Frontal cortex (tissue), 4 donors: ENCODE measurements at places on chromosomes 16 and 17.
A peak's percentile ranks its signal among the peaks of the same experiment; 100 is the strongest.

- no peak for DNase-seq
Measured at GRCh38 chr17:78132084-78132676, 1.6 kb downstream of the TMC8 start.

- no peak for DNase-seq
Measured at GRCh38 chr17:30388321-30389179, 9.8 kb downstream of the CPD start.

DNA sequence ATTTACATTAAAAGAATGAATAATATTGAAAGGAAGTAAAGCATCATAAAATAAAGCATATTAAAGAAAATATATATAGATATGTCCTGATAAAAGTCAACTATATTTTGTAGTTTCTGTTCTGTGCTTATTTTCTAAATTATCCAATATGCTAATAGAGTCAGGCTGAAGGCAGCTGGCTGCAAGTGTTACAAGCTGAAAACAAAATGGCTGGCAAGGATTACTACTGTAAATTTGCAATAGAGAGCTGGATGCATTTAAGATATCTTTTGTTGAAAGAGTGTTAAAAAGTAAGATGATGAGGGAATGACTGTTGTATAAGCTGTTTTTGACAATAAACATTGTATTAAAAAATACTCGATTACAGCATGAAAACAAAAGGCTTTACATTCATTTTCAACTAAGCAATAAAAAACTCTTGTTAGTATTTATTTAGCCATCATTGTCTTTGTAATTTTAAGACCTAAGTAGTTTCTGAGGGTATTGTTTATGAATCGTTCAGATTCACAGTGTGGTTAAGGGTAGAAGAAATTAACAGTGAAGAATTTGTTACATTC, 76.3 kb downstream of the TANC2 start:
- no peak for DNase-seq

- DNase-seq: no peak
Measured at GRCh38 chr16:8704098-8704497, 29.7 kb downstream of the ABAT start.

- no peak for DNase-seq
Measured at GRCh38 chr16:9139965-9140364, 48.5 kb downstream of the HAPSTR1 start.

- DNase-seq: peak; percentile 65
Measured at GRCh38 chr17:35766903-35767510, 6.3 kb downstream of the C17orf50 start.

GRCh38 chr16:31458073-31458843, 1.0 kb upstream of the ARMC5 start:
- no peak for DNase-seq

DNA sequence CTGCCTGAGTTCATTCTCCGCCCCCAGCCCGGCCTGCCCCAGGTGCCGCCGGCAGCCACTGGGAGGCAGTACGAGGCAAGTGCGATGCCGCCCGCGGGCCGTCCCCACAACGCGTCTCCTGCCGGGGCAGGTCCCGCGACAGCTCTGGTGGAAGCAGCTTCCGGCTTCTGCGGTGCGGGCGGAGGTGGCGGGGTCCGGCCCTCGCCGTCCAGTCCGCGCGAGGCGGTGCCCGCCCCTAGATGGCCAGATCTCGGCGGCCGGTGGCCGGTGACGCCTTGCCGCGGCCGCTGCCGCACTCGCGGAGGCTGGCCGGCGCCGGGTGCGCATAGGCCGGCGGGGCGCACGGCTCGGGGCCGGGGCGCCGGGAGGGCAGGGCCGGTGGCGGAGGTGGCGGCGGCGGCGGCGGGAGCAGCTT, 1.8 kb downstream of the GJD3 start:
- DNase-seq: peak; percentile 63
